Effector memory CD4-positive, alpha-beta T cell (primary cell): ENCODE measurements at places on chromosomes 12 and 14.

- no peak for DNase-seq
Observed at GRCh38 chr12:48191096-48191495, 7.7 kb downstream of the CCDC184 start.

DNA sequence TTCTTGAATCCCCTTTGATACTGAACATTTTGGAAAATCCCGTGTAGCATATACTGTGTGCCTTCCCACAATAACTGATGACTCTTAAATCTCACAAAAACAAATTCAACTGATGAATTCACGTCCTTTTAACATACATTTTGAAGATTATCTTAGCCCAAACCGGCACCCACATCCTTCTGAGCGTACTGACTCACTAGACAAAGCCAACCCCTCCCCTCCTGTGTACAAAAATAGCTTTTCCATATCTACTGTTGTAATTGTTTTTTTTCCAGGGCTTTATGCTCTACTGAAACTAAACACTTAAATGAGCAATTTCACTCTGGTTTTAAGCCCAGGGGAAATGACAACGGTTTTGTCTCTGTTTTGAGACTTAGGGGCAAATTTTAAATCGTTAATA is 109.4 kb upstream of the ATF7IP start:
- DNase-seq = peak; percentile 27

GRCh38 chr12:95191060-95191696 is 26.1 kb downstream of the FGD6 start:
- no peak for DNase-seq

DNA sequence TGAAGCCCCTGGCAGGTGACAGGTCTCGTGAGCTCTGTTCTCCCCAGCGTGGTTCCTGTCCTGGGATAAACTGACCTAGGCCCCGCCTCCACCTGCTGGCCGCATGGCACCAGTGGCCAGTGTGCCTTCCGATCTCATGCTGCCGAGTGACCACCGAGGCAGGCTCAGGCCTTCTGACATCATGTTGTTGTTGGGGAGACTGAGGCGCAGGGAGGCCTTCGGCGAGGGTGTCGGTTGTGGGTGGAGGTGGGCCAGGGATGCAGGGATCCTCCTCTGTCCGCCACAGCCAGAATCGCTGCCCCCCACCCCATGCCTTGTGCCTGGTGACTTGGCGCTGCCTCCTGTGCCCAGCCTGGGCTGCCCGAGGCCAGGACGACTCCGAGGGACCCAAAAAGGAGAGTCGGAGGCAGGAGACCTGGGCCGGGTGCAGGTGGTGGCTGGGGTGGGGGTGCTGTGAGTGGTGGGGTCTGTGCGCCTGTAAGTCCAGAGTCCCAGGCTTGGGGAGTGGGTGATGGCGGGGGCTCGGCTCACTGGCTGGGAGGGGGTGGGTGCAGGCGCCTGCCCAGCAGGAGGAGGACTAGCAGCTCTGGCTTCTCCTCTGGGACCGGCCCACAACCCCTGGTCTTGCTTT is 24.3 kb downstream of the ASPG start:
- DNase-seq = no peak

- DNase-seq = no peak
Observed at GRCh38 chr12:92641291-92641690, 61.5 kb upstream of the PLEKHG7 start.

- no peak for DNase-seq
Observed at GRCh38 chr12:109069307-109070271, 17.2 kb downstream of the USP30 start.

DNA sequence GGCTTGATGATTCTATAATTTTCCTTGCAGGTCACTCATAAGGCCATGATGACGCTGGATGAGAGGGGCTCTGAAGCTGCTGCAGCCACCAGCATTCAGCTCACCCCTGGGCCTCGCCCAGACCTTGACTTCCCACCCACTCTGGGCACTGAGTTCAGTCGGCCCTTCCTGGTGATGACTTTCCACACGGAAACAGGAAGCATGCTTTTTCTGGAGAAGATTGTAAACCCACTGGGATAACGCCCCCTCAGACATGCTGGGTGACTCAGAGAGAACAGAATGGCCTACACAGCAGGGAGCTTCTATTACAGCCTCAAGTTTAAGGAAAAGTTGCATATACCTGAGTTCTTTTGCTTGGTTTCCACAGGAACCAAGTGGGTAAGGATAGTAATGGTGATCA is 34.3 kb downstream of the SERPINA3 start:
- DNase-seq = no peak

DNA sequence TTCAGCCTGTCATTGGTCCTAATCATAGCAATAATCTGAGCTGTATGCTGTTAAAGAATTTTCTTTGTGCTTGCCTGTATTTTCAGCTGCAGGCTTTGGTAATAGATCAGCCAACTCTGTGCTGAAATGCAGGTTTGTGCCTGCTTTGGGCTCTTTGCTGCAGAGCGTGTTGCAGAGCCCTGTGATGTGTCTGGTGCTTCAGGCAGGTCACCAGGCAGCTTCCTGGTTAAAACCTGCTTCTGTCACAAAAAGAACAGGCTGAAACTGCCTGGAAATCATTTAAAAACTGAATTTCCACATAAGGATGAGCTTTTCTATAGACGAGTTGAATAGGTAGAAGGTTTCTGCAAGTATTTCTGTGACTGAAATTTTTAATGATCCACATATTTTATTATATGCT is 3.1 kb downstream of the DIP2B start:
- DNase-seq = no peak

DNA sequence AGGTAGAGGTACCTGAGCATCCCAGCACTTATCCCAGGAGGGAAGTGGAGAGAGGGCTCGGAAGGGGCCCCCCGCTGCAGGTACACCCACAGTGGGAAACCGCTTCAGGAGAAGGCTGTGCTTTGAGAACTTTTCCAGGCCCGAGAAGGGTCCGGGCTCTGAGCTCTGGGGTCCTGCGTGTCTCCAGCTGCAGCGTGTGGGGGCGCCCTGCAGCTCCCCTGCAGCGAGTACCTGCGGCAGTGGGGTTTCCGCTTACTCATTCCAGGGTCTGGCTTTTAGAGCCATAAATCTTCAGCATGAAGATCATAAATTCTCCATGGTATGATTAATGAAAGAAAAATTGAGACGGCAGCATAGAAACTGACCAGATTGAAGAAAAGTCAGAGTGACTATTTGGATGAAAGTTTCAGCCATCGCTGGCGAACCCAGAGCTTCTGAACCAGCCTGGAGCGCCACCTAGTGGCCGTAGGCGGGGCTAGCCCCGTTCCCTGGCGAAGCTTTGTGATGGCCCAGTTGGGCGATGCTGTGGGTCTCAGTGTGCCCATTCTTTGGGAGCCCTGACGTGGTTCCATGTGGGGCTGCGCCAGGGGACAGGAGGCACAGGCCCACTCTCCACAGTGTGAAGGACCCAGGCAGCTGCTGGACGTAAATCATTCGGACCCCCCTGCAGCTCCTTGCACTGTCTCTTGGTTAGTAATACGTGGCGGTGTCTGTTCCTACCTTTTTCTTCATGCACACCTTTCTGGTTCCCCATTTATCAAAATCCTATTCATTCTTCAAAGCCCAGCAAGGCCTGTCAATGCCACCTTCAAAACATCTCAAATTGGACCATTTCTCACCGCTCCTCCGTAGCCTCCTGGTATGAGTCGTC is 198.2 kb downstream of the TSPAN9 start:
- peak; percentile 19 for DNase-seq

- DNase-seq = peak; percentile 36
Observed at GRCh38 chr12:124389138-124389724, 94.3 kb downstream of the RFLNA start.

DNA sequence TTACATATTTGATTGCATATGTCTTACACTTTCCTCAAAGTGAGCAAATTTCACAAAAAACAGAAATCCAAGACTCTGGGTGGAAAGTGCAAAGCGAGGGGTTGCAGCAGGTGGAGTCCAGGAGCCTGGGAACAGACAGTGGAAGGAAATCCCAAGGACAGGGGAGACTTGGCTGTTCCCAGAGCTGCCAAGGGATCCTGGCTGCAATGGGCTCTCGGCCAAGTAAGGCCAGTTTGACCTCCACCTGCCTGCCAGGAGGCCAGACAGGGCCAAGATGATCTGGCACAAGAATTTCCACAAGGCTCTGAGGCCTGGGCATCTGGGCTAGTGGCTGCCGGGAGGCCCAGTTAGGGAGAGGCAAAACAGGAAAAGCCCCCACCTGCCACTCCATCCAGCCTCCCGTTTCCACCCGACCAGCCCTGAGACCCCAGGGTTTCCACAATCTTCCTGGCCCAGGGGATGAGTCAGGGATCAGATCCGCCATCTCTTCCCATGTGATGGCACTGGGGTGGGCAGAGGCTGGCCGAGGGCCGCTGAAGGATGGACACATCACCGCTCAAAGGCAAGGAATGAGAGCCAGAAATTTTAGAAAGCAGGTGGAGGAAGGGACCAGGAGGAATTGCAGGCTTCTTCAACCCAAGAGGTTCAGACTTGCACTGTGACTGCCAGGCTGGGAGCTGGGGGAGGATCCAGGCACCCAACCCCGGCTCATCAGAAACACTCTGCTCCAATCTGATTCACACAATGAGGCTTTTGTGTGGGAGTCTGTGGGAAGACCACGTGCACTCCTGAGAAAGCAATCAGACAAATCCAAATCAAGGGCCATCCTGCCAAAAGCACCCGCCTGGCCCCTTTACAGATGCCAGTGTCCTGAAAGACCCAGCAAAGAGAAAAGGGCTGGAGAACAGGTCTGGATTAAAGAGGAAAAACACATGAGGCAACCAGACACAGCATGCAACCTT is 16.3 kb downstream of the SCARB1 start:
- DNase-seq = no peak

GRCh38 chr12:76346798-76347420 is 1.3 kb downstream of the BBS10 start:
- no peak for DNase-seq

DNA sequence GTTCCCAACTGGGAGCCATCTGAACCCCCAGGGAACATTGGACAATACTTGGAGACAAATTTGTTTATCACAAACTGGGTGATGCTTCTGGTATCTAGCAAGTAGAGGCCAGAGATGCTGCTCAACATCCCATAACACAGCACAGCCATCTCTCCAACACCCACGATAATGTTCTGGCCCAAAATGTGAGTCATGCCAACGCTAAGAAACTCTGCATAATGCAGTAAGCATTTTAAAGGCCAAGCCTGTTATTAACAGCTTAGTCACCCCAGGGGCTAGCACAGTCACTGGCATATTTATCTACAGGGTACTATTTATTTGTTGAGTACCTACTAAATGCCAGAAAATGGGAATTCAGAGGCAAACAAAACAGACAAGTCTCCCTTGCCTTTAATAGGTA is 873.1 kb upstream of the TMEM132C start:
- DNase-seq = no peak

DNA sequence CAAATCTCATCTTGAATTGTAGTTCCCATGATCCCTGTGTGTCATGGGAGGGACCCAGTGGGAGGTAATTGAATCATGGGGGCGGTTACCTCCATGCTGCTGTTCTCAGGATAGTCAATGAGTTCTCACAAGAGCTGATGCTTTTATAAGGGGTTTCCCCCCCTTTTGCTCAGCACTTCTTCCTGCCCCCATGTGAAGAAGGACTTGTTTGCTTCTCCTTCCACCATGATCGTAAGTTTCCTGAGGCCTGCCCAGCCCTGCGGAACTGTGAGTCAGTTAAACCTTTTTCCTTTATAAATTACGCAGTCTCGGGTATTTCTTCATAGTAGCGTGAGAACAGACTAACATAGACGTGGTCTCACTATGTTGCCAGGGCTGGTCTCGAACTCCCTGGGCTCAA is 56.1 kb upstream of the EIF5 start:
- no peak for DNase-seq

- no peak for DNase-seq
Observed at GRCh38 chr12:131443019-131444000, 267.6 kb upstream of the SFSWAP start.

- peak; percentile 78 for DNase-seq
Observed at GRCh38 chr12:49623142-49623904, at the start of gene PRPF40B. TSS of gene PRPF40B (plus strand) at chr12:49623561. CDS start at chr12:49623591, 30 bp downstream.

DNA sequence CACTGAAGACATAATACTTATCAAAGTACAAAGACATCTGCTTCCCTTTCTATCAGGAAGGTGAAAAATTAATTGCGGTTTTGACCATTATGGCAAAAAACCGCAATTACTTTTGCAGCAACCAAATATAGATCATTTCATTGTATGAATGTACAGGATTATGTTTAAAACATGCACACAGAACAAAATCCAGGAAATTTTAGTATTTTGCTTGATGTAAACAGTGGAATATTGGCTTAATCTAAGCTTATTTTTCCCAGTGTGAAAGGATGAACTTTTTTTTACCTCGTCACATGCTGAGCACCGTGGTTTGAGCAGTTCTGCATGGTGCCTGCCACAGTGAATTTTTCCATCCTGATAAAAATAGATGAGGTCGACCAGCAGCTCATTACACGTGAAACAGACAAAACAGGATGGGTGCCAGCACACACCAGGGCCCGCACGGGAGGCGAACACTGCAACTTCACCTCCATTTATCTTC is 121.2 kb downstream of the PRICKLE1 start:
- DNase-seq = no peak

DNA sequence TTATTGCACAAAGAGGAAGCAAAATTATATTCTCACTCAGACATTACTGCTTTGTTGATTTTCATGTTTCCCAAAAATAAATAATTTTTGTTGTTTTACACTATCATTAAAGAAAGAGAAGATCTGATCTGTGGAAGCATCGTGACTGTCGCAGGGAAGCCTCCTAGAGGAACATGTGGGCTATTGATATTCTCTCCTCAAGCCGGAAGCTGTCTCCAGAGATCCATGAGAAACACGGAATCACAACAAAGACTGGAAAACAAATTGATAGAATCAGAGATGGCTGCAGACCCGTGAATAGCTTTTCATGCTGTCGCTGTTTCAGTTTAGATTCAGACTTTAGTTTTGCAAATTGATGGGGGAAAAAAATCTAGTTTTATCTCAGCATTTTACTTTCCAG is 235.2 kb upstream of the TMPO start:
- no peak for DNase-seq
